ENCODE measurements at places on chromosomes 7 and 10.
A peak's percentile ranks its signal among the peaks of the same experiment; 100 is the strongest.

- DNase-seq, result no peak
These were observed 37.0 kb upstream of the RHOBTB1 start for GRCh38 chr10:60980997-60981396.

GRCh38 chr7:38660427-38661099 lies 29.4 kb upstream of the AMPH start:
- DNase-seq, result peak; percentile 56

DNA sequence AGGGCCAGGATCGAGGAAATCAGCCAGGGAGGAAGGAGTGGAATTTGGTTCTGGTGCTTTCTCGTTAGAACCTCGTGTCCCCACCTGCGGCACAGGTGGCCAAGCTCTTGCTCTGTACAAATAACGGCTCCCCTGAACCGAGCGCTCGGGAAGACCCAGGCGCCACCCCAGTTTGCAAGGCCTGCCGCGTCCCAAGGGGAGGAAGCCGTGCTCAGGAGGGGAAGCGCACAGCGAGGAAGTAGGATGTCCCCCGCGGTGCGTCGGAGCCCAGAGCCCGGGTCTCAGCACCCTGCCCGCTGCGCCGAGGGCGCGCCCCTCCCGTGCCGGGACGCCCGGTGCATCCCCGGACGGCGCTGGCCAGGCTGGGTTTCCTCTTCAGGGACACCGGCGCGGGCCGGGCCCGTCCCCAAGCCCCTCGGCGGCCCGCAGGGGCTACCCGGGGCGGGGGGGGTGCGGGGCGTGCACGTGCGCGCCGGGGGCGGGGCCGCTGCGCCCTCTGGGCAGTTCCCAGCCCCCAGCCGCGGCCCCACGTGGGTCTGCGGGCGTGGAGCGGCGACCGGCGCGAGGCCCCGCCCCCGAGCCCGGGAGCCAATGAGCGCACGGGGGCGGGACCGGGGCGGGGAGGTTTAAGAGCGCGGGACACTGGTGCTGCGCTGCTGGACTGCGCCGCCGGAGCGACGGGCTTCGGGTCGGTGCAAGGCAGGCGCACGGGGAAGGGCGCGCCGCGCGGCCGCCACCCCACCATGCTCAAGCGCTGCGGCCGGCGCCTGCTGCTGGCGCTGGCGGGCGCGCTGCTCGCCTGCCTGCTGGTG lies at the start of gene LFNG:
TSS of gene LFNG (plus strand) at position 656 of the 812 bp plus-strand sequence. CDS start at position 744, 88 bp downstream.
- DNase-seq, result peak; percentile 91

GRCh38 chr10:133403359-133403758 lies 9.4 kb downstream of the MTG1 start:
- DNase-seq, result no peak

- DNase-seq, result no peak
These were observed 165.2 kb upstream of the CDCA7L start for GRCh38 chr7:22110881-22111280.

DNA sequence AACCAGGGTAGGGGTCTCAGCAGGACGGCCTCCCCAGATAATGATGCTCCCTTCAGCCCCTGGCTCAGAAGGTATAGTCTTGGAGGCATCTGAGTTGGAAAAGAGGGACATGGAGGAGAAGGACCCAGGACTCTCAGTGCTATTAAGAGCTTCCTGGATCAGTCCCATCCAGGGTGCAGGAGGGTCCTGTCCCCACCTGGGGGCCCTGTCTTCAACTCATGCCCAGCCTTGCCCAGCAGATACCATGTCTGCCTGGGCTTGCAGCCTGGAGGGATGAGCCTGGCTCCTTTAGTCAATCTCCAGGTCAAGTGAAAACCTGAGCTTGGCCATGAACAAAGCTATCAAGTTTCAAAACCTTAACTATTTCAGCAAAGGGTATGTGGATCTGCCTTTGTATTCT lies 67.6 kb downstream of the PRTFDC1 start:
- DNase-seq, result no peak

- no peak for DNase-seq
These were observed 46.8 kb downstream of the PRKAR2B start for GRCh38 chr7:107091306-107091705.

DNA sequence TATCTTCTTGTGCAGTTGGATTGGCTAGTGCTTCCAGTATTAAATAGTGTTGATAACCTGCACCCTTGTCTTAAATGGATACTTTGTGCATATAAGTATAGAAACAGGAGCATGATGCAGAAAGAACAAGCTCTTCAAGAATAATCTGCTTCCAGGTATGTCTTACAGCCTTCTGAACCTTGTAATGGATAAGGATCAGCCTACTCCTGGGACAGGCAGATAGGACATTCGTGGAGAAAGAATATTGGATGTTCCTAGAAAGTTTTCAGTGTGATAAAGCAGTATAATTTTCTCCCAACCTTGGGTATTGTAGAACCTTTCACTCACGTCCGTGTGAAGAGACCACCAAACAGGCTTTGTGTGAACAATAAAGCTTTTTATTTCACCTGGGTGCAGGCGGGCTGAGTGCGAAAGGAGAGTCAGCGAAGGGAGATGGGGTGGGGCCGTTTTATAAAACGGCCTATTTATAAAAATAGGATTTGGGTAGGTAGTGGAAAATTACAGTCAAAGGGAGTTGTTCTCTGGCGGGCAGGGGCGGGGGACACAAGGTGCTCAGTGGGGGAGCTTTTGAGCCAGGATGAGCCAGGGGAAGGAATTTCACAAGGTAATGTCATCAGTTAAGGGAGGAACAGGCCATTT lies 27.2 kb downstream of the C1GALT1 start:
- DNase-seq, result no peak

DNA sequence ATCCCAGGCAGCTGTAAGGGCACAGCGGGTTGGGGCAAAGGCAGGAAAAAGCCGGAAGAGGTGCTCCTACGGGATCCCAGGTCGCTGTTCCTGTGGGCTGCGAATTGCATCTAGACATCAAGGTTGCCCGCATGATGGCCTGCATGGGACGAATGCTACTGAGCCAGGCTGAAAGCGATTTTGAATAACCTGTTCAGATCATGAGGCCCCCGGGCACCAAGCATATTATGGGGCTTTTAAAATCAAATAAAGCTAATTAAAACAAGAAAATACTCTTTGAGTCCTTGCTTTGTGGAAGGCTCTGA lies 37.1 kb downstream of the CAMK2B start:
- no peak for DNase-seq

DNA sequence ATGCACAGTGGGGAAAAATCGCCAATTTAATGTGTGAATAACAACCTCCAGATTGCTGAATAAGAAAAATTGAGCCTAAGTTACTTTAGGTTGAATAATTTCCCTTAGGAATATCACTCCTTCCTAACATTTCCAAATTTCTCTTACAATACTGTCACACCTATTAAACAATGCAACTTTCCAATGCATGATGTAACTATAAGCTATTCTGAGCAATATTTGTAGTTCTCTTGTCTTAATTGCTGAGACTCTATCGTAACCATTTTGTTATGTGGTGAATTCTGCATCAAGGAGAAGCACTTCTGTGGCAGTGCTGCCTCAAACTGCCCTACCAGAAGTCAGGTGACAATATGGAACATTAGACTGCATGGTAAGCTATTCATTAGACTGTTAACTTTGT lies 386.7 kb upstream of the LRRN3 start:
- DNase-seq, result no peak

DNA sequence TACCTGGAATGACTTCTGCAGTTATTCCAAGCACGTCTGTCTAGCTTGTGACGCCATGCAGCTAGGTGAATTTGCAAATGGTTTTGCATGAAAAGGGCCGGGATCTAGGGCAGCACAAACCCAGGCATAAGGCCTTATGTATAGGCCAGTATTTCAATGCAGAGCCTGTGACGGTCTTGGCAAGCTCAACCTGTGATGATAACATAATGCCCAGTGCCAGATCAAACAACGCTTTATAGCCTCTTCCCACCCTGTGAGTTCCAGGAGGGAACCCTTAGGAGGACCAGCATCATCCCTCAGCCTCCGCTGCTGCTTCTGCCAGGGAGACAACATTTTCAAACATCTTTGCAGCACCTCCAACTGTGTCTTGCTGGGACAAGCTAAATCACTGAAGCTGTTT lies 390.7 kb downstream of the INHBA start:
- DNase-seq, result no peak

- no peak for DNase-seq
These were observed at the start of gene TMEM139 for GRCh38 chr7:143284591-143285469. Gene TMEM139 (plus strand): TSS chr7:143284958. CDS start chr7:143285958, 1,000 bp downstream.

DNA sequence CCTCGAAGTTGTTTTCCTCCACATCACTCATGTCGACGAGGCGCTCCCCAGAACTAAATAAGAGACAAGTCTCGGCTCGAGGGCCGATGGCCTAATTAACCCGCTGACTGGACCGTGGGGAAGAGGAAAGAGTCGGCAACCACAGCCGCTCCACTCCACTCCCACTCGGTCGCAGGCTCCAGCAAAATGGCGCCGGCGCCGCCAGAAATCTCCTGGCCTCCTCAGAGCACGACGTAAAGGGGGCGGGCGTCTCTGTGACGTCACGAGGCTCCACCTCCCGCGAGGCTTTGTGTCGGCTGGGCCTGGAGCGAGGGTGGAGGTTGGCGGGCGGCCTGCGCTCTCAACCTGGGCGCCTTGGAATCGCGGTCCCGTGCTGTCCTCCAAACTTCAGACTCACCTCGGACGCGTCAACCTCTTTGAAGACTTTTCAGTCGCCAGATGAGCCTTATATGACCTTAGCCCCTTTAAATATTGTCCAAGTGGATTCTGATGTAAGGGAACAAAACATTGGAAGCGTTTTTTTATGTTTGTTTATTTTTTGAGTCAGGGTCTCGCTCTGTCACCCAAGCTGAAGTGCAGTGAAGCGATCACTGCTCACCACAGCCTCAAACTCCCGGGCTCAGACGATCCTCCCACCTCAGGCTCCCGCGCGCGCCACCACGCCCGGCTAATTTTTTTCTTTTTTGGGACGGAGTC lies at the start of gene TRA2A:
TSS of gene TRA2A (minus strand) at position 188 of the 696 bp plus-strand sequence. CDS start at position 31, 157 bp downstream.
- DNase-seq, result peak; percentile 97

DNA sequence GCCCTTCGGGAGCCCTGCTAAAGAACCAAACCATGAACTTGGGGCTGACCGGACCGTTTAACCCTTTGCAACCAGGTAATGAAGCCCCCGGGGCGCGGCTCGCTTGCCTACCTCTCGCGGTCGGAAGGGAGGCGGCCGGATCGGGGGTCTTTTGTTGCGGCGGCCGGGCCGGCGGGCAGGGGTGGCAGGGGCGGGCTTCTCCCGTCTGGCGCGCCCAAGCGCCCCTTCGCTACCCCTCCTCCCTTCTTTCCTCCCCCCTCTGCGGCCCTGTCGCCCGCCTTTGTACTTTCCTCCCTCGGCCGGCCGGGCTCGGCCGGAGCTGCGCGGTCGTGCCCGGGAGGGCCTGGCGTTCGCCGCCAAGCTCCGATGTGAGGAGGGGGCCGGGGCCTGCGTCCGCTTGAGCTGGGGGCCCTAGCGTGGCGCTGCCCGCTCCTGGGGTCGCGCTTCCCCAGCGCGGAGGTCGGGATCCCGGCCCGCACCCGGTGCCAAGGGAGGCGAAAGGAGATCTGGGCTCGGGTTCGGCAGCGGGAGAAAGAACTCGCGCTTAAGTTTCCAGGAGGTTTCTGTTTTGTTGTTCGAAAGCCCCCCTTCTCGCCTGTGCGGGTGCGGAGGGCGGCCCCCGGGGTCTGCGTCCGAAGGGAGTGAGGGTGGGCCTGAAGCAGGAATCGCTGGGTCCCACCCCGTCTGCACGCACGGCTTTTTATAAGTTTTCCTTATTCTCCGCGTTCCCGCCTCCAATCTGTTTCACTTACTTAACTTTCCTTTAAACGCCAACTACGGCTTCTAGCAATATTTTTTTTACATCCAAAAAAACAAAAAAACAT lies 436.8 kb upstream of the GALNT17 start:
- DNase-seq, result no peak

GRCh38 chr10:91709394-91709798 lies 76.5 kb upstream of the PPP1R3C start:
- no peak for DNase-seq

GRCh38 chr7:22942191-22942590 lies 71.7 kb downstream of the HYCC1 start:
- no peak for DNase-seq

GRCh38 chr7:12712236-12712635 lies 24.8 kb downstream of the ARL4A start:
- DNase-seq, result no peak

- no peak for DNase-seq
These were observed 86.9 kb downstream of the EXOC4 start for GRCh38 chr7:133339772-133340171.

DNA sequence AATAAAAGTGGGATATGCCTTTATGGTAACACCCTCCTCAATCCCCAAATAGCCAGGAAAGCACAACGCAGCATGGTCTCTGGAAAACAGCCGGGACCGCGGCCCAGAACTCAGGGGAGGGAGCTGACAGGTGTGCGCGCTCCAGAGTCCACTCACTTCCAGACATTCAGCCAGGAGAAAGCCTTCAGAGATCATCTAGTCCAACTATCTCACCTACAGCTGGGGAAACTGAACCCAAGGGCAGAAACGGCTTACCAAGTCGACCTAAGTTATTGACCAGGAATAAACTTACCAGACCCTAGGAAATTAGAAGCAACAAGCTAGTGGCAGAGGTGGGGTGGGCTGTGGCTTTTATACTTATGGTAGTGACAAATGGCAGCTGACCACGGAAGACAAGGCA lies 16.4 kb downstream of the GSDME start:
- no peak for DNase-seq

DNA sequence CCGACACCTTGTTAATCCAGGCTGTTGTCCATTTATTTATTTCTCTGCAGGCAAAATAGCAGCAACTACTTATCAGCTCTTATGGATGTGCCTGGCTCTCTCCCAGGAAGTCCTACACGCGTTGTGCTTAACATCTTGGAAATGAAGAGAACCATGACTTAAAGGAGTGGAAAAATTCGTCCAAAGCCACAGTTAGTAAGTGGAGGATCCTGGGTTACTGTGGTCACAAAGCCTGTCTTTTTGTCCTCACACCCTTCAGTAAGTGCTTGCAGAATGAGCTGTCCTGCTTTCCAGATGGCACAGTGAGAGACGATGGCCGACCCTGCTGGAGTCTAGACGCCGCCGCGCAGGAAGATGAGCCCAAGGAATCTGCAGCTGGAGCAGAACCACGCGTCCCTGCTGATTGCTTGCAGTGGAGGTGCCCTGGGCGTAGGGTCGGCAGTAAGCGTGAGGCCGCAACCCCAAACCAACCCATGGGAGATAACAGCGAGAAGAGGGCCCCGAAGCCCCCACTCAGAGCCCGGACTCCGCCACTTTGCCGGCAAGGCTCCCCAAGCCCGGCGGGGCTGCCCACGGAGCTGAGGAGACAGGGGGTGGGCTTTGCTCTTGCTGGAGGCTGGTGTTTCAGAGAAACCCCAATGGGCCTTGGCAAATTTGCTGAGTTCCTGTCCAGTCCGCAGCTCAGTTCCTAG lies 178.6 kb downstream of the CXCL12 start:
- no peak for DNase-seq

- DNase-seq, result peak; percentile 47
These were observed 8.7 kb upstream of the BAMBI start for GRCh38 chr10:28668363-28669226.

DNA sequence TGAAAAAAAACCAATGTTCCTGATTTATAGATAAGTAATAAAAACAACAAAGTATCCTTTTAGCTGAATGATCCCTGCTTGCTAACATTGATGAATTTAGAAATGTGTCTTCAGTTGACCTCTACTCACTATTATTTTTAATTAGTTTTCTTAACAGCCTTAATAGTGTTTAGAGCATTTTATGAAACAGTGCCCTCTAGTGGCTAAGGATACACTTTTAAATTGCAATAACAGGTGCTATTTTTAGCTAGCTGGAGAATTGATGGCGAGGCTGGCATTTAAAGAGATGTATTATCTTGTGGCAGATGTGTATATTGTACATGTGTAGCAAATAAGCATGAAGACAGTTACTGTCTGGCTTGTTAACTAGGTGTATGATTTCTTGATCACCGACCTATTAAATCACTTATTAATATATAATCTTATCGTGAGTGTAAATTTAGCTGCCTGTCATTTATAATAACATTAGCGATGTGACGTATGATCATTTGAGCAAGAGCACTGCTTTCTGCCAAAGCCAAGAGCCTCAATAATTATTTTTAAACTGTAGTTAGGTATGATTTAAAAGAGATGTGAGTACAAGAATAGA lies 451.9 kb downstream of the DPP6 start:
- DNase-seq, result peak; percentile 23

All from activated CD4-positive, alpha-beta T cell treated with anti-CD3 and anti-CD28 coated beads, Interleukin-2, amount 50 U/mL, for 16 hours (primary cell).